Adrenal gland (tissue), 19 donors: ENCODE measurements at places on chromosomes 13 and 19. TPM values are rescaled to one million over a fixed set of nuclear protein-coding genes. Genes with fewer than 3 reads are reported as not detected.

Gene GGN
- 0.61 TPM for total RNA-seq

Gene KLHL1
- total RNA-seq = not detected

DNA sequence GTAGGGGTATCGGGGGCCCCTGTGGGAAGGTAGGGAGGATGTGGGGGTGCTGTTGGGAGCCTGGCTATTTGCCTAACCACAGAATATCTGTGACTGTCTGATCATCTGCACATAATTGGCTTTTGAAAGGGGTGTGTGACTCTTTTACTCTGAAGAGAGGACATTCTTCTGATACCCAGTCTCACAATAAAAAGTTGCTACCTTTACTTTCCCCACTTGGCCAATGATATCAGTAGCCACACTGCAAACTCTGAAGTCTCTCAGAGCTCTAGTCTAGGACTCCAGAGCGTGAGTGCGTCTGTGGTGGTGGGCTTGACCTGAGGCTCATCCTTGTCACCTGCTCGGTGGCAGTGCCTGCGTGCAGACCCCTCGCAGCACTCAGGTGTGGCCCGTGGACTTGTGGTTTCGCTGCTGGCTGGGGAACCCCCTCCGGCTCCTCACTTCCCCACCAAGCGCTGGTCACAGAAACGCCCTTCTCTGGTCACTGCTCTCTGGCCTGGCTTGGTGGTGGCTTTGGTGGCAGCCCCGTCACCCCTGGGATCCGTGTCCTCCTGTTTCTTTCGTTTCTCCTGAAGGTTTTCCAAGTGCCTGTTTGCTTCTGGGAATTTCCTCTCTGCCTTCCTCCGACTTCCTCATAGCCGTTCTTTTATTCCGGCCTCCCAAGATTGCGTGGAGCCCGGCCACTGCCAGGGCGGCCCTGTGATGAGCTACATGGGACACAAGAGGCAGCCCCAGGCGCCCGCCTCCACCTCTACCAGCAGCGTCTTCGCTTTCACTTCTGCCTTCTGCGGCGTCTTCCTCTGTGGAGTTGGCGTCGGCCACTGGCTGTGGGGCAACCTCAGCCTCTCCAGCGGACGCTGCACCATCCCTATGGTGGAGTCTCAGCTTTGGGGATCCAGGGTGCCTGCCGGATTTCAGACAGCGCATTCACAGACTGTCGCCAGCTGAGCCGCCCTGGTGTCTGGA is 78.0 kb downstream of the ATP11A start:
- peak; percentile 49 for DNase-seq

DNA sequence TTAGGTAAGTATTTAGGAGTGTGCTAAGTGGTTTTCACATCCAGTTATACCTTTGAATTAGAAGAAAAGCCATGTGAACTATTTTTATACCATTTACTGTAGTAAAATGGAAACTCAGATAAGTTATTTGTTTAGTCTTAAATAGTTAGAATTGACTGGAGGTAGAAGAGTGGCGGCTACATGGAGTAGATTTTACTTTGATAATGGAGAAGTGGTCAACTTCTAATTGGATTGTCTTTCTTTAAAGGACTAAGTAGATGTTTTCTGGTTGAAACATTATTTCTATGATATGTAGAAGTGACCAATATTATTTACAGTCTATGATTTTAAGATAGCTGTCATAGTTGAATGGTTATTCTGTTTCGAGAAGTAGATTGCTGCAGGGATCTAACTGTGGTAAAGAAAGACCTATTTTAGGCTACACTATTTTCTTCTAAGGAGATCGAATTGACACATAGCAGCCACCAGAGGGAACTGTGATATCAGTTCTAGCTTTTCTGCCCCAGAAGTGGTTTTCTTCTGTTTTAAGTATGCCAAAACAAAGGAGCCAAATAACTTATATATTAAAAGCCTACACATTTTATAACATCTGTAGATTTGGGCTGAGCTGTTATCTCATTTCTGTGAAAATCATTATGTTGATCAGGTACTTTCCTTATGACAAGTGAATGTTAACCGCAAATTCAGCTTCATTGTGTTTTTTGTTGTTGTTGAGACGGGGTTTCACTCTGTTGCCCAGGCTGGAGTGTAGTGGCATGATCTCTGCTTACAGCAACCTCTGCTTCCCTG is 26.1 kb downstream of the ZMYM2 start:
- DNase-seq = peak; percentile 13

GRCh38 chr19:55088543-55089341 is 13.1 kb downstream of the EPS8L1 start:
- peak; percentile 78 for DNase-seq

GRCh38 chr13:54989418-54989817 is 1960.8 kb downstream of the OLFM4 start:
- no peak for DNase-seq

DNA sequence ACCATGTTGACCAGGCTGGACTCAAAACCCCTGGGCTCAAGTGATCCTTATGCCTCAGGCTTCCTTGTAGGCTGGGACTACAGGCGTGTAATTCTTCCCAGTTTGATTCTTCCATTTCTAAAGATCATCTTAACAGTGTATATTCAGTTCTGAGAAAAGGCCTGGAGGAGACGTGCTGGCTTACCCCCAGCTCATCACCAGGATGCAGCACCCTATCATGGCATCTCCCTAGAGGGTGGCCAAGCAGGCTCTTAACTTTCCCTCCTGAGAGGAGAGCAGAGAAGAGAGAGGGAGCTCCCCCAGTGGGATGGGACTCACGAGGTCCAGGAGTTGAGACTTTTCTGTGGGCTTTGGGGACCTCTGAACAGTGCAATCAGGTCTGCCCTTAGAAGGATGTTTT is 2.1 kb upstream of the TUBA3C start:
- DNase-seq = no peak

DNA sequence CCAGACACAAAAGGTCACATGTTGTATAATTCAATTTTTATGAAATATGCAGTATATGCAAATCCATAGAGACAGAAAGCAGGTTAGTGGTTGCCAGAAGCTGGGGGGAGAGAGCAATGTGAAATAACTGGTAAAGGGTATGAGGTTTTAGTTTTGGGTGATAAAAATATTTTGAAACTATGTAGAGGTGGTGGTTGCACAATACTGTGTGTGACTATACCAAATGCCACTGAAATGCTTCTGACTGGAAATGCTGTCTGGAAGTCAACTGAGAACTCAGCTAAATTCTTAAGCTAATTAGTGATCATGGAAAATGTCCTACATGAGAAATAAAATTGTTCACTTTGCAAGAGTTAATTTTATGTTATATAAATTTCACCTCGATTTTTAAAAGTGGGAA is 65.3 kb upstream of the RXFP2 start:
- DNase-seq = no peak

DNA sequence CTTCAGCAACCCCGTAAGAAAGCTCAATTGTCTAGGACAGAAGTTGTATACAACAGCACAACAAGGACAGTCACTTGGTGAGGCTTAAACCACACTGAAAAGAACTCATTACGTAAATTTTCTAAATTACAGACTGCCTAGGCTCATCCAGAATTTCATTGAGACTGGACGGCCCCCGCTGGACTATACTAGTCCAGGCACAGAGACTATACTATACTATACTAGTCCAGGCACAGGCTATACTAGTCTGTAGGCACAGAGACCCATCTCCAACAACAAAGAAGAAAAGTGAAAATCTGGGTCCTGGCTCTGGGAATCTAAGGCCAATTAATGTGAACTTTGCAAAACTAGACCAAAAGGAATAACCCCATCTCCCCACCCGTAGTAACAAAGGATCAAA is 700 bp downstream of the ZNF816 start:
- DNase-seq = no peak

GRCh38 chr13:30222254-30222653 is 85.1 kb downstream of the KATNAL1 start:
- DNase-seq = no peak

DNA sequence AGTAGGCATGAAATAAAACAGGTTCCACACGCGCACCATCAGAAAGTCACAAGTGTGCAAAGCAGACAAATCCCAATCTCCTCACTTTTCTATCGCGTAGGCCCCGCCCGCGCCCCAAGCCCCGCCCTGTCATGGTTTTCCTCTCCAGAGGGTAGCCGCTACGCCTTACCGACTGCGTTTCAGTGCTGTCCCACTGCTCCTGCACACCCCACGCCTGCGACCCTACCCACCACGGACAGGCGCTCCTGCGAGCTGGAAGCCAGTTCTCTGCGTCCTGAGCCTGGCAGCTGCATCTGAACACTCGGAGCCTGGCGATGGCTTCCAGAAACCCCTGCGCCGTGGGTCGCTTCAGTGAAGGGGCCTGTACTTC is 379 bp upstream of the ZNF470 start:
- peak; percentile 39 for DNase-seq
